Activated CD4-positive, alpha-beta T cell treated with anti-CD3 and anti-CD28 coated beads for 1 hour (primary cell): ENCODE measurements at places on chromosomes 13 and 19.
A peak's percentile ranks its signal among the peaks of the same experiment; 100 is the strongest.

DNA sequence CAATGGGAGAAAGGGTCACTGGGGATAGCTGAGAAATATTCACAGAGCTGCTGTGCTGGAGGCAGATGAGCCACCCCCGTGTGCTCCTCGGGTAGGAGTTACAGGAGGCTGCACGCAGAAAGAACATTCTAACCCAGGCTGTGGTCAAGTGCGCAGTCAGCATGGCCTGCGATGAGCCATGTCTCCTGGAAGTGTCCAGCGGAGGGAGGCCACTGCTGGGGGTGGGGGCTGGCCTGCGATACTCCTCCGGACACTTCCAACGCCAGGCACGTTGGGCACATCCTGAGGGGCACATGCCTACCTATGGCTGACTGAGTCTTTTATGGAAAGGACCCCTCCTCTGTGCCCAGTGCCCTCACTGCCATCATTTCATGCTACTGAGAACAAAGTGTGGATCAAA, 55.9 kb downstream of the RAB20 start:
- no peak for DNase-seq

DNA sequence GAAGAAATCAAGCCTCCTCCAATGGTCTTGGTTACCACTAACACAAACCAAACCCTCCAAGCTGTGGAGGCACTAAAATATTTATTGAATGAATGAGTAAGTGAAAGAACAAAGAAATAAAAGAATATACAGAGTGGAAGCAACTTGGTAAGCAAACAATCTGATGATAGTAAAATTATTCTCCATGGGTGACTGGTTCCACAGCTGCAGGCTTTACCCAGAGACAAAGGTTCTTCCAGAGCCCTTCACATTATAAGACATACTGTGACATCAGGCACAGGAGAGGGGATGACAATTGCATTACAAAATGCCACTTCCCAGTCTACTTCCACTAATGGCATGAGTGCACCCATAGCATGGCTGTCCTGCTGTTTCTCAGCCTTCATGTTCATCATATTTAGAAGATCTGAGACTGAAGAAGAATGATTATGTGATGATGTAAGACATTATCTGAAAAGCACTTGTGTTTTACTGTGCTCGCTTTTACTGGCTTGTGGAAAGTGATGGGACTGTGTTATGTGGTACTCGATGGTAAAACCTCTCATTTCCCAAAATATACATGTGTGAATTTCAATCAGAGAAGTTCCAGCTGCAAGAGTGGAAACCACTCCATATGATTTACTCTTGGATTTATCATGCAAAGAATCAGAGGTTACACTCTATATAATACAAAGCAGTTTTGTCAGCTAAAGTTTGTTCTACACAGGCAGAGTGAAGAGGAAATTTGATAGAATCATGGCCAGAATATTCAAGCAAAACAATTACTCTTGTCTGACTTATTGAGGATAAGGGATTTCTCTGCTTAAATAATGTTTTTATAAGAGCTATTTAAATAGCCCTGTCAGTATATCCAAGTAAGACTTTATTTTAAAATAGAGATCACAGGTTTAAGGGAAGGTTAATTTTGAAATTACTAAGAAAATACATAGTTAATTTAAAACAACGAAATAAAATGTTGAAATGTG, 220.2 kb upstream of the NBEA start:
- no peak for DNase-seq

- peak; percentile 48 for DNase-seq
These were observed 26.3 kb upstream of the SIGLEC11 start for GRCh38 chr19:49987159-49987698.

DNA sequence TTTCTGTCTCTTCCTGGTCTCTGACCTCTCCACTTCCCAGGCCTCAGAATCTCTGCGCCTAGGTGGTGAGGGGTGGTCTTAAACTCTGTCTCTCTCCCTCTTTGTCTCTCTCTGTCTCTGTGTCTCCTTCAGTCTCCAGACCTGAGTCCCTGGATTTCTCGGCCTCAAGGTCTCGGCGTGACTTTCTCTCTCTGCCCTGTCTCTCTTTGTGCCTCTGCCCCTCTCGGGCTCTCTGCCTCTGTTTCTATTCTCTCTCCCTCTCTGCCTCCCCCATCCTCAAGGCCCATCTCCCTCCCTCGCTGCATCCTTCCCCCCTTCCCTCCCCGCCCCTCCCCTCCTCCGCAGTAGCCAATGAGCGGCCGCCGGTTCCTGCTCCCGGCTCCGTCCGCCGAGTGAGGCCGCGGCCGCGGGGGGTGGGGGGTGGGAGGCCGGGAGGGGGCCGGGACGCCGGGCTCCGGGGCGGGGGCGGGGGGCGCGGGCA, at the start of gene CACNG7:
CACNG7 (plus strand) TSS at position 344 of the 481 bp plus-strand sequence. CDS start 3,554 bp downstream, outside the sequence.
- no peak for DNase-seq

GRCh38 chr19:19740755-19741154, 7.8 kb upstream of the ZNF14 start:
- no peak for DNase-seq

GRCh38 chr19:55044286-55044685, 6.2 kb upstream of the GP6 start:
- DNase-seq = no peak

GRCh38 chr19:30441011-30441410, 68.8 kb downstream of the ZNF536 start:
- no peak for DNase-seq

GRCh38 chr19:53980539-53981375, 10.7 kb upstream of the CACNG6 start:
- no peak for DNase-seq

DNA sequence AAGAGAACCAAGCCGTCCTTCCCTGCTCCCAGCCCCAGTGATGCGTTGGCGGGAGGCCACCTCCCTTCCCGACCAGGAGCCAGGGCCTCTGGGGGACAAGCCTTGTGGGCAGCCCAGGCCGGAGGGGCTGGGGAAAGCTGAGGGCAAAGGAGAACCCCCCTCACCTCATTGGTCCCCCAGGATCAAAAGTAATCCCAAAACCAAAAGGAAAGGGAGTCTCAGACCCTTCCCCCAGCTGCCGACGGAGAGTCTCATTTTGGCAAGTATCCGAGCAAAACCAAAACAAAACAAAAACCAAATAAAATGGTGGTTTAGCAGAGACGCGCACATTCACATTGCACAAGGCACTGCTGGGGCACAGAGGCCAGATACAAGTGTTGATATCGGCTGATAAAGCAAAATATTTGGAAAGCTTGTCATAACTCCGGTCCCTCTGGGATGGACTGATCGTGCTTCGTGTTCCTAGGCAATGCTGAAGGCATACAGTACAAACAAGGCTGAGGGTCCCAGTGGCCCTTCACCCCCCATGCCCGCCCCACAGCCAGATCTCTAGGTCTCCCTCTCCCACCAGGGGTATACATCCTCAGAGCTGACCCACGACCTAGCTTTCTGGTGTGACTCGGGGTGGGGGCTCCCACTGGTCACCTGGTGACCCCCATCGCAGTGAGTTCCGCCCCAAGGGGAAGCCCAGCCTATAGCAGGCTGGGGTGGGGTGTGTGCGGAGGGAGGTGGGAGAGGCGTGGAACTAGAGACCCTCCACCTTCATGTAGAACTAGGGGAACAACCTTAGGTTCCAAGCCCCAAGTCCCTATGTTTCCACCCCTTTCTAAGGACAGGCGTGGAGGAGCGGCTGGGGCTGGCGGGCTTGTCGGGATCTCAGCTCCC, 2.1 kb downstream of the CEBPA start:
- DNase-seq = no peak

GRCh38 chr13:50203256-50203941, 188.2 kb downstream of the KCNRG start:
- DNase-seq = no peak

DNA sequence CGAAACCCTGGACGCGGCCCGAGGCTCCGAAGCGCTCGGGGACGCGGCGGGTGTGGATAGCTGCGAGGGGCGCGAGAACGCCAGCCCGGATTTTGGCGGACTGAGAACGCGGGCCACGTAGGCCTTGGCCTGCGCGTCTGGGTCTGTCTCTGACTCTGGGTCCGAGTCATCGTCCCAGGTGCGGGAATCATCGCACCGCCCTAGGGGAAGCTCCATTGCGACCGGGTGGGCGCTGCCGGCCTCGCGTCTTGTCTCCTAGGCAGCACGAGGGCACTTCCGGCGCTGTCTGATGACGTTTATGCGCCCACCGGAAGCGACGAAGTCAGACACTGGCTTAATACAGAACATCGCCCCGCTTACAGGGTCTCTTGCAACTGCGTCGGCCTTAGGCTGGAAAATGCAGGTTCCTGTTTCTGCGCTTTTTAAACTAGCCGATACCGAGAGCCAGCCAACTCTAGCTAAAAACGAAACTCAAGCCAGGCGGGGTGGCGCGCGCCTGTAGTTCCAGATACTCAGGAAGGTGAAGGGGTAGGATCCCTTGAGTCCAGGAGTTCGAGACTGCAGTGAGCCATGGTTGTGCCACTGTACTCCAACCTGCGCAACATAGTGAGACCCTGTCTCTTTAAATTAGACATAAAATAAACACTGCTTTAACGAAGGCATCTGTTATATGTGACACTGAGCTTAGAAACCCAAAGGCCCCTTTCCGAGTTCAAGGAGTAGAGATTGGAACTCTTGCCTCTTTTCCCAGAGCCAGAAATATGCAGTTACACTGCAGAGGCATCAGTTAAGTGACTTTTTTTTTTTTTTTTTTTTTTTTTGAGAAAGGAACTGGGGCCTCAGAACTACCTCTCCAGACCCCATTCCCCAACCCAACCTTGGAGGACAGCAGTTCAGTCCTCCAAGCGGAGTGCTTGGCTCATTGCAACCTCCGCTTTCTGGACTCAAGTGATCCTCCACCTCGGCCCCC, at the start of gene FBXW9:
FBXW9 (minus strand) TSS at position 266 of the 970 bp plus-strand sequence; CDS start at position 216, 50 bp downstream.
- peak; percentile 97 for DNase-seq

GRCh38 chr19:6212403-6213265, 67.1 kb downstream of the MLLT1 start:
- DNase-seq = no peak

GRCh38 chr13:97539651-97540610, 106.0 kb downstream of the RAP2A start:
- DNase-seq = no peak

DNA sequence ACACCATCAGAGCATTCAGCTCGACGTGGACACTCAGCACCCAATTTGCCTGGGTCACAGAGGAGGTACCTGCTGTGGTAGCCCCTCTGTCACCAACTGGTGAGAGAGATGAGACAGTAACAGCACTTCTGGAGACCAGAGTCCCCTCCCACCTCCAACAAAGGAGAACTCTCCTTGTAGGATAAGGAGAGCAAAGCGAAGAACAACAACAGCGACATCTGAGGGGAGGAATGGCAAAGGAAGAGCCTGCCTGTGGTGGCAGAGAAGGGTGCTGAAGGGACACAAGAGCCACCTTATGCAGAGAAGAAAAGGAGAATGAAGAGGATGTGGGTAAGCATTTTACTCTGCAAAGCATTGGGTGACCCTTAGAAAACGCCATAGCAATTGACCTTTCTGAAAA, 167.8 kb downstream of the ABCC4 start:
- DNase-seq = no peak

DNA sequence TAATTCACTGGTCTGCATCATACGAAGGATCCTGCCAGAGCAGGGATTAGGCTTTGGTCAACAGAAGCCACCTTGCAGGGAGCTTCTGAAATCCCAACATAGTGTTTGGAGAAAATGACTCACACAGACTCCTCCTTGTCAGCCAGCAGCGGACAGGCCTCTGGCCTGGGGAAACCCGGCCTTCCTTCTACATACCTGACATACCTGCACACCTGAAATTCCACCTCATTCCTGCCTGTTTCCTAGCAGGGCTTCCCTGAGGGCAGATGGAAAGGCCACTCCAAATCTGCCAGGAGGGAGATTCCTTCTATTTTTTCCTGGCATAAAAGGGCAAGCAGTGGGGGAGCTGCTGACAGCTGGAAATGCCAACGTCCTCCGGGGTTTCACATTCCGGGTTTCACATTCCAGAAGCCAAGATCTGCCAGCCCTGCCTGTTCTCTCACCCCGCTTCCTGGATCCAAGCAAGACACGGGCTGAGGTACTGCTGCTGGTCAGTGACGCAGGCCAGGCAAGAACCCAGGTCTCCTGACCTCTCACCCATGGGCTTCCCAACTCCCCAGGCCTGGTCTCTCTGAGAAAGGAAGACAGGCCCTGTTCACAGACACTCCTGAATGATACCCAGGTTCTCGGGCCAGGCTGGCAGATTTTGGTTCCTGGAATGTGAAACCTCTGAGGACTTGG, 18.2 kb upstream of the IGFL1 start:
- no peak for DNase-seq

GRCh38 chr19:21233691-21234090, 91.9 kb downstream of the ZNF431 start:
- DNase-seq = no peak
